ENCODE measurements at places on chromosomes 16 and 17.

- DNase-seq, result no peak
Measured at GRCh38 chr17:55163408-55163807, 101.4 kb upstream of the HLF start.

GRCh38 chr17:58531122-58531521 is 16.7 kb upstream of the MTMR4 start:
- no peak for DNase-seq

DNA sequence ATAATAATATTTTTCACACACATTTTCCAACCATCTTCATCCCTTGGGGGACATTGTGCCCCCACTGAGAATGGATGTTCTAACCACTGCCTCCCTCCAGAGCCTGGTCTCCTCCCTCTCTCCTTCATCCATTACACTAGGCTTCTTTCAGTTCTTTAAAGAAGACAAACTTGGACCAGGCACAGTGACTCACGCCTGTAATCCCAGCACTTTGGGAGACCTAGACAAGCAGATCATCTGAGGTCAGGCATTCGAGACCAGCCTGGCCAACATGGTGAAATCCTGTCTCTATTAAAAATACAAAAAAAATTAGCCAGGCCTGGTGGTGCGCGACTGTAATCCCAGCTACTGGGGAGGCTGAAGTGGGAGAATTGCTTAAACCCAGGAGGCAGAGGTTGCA is 6.5 kb downstream of the ALOX15 start:
- DNase-seq, result no peak

DNA sequence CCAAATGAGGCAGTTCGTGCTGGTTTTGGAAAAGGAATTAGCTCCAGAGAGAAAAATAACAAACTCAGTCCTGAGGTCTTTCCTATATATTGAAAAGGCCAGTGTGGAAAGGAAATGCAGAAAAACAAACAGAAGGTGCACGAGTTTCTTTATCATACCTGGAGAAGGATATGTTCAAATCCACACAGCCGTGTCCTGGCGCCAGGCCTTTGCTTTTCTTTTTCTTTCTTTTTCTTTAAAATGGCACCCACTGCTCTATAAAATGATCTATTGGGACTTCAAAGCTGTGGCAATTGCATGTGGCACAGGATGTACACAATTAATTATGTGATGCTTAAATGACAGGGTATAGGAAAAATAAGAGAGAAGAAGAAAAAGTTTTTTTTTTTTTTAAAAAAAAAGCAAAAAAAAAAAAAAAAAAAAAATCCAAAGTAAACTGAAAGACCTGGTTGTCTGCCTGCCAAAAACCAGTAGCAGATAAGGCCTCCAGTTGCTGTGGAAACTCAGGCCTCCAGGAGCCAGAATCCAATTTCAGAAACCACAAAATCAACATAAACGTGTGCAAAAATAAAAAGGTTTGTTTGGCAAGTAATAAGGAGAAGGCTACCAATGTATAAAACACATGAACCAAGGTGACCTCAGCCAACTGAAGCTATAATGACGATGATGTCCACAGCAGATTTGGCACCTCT is 957.6 kb upstream of the SOX9 start:
- DNase-seq, result no peak

DNA sequence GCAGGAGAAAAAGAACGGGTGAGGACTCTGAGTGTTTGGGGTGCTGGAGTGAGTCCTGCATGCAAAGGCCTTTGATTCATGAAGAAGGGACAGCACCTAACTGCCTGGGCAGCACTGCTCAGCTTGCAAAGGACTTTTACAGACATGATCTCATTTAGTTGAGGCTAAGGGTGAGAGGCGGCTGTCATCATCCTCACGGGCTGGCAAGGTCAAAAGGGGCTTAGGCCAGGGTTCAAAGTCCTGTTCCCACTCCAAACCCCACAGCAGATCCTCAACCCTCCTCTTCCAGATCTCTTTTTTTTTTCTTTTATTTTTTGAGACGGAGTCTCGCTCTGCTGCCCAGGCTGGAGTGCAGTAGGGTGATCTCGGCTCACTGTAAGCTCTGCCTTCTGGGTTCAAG is 4.8 kb downstream of the RHBDF2 start:
- no peak for DNase-seq

DNA sequence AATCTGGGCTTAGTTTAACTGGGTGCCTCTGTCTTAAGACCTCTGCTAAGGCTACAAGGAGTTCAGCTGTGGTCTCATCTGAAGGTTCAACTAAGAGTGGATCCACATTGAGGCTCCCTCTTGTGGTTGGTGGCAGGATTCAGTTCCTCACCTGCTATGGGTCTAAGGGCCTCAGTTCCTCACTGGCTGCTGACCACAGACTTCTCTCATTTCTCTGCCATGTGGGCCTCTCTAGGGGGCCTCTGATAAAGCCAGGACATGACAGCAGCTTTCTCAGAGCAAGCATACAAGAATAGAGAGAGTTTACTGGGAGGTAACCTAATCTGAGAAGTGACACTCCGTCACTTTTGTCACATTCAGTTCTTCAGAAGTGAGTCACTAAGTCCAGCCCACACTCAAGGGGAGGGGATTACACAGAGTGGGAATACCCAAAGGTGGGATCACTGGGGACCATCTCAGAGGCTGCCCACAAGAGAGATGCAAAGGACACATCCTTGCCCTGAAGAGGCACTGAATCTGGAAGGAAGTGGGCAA is 19.2 kb upstream of the ABAT start:
- no peak for DNase-seq

DNA sequence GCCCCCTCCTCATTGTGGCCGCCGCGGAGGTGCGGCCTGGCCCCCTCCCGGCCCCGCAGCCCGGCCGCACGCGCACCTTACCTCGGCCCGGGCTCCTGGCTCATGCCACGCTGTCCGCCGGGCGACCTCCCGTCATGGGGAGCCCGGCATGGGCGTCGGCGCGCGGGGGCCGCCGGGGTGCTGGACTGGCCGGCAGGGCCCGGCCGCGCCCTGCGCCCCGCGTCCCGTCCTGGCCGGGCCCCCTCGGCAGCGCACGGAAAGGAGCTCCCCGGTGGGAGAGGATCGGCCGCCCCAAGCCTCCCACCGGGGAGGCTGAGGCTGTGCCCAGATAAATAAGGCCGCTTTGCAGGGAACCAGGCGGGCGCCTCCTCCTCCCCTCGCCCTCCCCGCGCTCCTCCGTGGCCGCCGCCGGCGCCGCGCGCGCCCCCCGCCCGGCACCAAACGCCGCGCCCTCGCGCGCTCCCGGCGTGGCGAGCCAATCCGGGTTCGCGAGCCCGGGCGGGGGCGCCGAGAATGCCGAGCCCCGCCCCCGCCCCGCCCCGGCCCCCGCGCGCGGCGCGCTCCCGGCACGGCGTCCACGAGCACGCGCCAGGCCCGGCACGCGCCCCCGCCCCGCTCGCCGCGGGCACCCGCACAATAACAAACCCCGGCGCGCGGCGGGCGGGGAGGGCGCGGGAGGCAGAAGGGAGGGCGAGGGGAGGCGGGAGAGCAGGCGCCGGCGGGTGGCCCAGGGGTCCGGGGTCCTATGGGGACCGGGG is at the start of gene FBXL16:
Gene FBXL16 (minus strand): TSS at position 371 of the 758 bp plus-strand sequence. CDS start 8,396 bp downstream, outside the sequence.
- DNase-seq, result no peak

GRCh38 chr16:4700380-4700996 is 7.1 kb downstream of the NUDT16L1 start:
- DNase-seq, result no peak

DNA sequence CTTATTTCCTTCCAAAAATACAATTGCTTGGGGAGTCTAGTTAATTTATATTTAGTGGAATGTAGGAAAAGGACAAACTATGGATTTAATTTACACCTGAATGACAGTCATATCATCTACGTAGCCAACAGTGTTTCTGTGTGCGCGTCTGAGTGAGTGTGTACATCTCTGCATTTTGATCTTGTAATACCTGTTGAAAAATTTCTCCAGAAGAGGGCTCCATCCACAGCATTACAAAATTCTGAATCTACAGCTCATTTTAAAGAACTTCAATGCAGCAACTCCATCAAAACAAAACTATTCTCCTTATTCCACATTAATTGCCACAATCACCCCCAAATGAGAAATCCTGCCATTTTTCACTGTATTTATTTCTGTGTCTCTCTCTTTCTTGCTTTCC is 3.9 kb downstream of the CDH13 start:
- no peak for DNase-seq

- no peak for DNase-seq
Measured at GRCh38 chr16:68031951-68032350, 8.9 kb downstream of the DUS2 start.

GRCh38 chr17:20184181-20184580 is 175.0 kb downstream of the SPECC1 start:
- DNase-seq, result no peak

DNA sequence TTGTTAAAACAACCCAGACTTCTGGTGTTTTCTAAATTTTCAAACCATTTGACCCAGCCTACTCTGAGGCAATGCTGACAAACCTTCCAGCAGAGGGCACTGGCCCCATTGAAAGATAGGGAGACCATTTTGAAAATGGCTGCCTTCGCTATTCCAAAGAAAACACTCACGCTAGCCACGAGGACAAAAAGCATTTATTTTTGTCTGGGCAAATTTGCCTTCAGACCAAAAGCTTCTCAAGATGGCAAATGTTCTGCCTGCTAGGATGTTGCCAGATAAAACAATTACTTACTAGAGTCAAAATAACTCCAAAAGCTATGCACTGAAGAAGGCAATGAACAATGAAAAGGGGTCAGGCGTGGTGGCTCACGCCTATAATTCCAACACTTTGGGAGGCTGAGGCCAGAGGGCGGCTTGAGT is 296.7 kb upstream of the IRX5 start:
- DNase-seq, result peak; percentile 80

DNA sequence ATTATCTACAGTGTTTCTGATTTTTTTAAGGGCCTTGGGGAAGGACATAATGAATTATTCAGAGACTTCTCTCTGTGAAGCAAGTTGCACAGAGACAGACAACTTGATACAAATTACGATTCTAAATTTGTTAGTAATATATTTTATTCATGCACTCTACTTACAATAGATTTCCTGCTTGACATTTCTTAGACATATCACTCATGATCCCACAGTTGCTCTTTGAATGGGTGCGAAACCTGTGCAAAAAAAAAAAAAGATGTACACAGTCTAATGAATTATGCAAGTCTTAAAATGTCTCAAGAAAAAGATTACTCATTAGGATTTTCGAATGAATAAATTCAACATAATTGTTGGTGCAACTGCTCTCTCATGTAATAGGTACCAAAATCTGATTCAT is 254.8 kb downstream of the PRKCA start:
- no peak for DNase-seq

- DNase-seq, result no peak
Measured at GRCh38 chr16:80454802-80455201, 86.0 kb upstream of the DYNLRB2 start.
